ENCODE measurements at places on chromosomes 12 and 14.
A peak's percentile ranks its signal among the peaks of the same experiment; 100 is the strongest.

- DNase-seq, result peak; percentile 8
Measured at GRCh38 chr12:98644433-98644711, 216 bp downstream of the IKBIP start.

GRCh38 chr12:118136559-118137003 lies 657 bp downstream of the PEBP1 start:
- no peak for DNase-seq

DNA sequence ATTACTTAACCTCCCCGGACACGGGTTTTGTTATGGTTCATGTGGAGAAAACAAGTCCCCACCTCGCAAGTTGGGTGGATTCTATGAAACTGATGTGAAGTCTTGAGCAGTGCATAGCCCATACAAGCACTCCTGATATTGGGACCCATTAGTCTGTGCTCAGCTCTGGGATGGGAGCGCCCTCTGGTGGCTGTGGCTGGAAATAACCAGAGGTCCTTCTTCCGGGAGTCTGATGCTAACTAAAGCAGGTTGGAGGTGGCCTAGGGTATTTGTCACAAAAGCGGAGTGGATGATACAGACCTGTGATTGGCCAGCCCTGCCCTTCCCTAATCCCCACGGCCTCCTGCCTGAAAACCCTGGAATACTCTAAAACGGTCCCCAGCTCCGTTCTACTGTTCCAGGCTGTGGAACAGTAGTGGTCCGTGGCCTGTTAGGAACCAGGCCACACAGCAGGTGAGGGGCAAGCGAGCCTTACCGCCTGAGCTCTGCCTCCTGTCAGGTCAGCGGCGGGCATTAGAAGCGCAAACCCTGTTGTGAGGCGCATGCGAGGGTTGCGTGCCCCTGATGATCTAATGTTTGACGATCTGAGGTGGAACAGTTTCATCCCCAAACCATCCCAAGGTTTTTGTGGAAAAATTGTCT lies 6.4 kb downstream of the SLC48A1 start:
- peak; percentile 87 for DNase-seq

GRCh38 chr12:45978108-45978507 lies 12.3 kb downstream of the SCAF11 start:
- DNase-seq, result no peak

- DNase-seq, result no peak
Measured at GRCh38 chr12:53100466-53101151, 2.7 kb upstream of the SOAT2 start.

DNA sequence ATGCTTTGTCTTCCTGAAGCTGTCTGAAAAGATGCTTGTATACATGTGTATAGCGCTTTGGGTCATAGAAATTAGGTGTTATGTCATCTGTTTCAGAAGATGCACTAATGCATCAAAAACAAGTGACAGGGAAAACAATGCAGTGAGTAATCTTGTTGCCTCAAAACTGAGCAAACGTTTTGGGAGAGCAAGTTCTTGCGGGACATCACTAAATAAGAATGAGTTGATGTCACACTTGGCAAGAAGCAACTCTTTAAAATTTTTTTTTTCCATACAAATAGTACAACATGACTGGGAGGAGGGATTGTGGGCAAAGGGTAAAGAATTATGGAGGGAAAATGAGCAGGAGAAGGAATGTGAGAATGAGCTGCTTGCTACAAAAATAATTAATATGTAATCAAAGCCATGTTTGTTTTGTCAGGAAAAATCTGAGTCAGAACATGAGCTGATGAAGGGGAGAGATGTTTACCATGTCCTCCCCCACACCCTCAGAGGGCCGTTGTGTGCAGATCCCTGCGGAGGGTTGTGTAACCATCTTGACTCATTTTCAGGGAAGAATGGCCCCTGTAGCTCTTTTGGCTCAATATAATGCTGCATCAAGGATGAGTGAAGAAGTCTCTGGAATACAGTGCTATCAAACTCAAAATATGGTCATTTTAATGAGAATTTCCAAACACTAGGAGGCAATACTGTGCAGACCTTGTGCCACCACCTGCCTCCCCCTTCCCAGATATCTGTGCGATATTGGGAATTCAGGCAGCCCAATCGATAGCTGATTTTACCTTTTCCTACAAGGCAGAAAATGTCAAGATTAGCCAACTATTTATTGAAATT lies 41.4 kb downstream of the BORCS5 start:
- DNase-seq, result no peak

DNA sequence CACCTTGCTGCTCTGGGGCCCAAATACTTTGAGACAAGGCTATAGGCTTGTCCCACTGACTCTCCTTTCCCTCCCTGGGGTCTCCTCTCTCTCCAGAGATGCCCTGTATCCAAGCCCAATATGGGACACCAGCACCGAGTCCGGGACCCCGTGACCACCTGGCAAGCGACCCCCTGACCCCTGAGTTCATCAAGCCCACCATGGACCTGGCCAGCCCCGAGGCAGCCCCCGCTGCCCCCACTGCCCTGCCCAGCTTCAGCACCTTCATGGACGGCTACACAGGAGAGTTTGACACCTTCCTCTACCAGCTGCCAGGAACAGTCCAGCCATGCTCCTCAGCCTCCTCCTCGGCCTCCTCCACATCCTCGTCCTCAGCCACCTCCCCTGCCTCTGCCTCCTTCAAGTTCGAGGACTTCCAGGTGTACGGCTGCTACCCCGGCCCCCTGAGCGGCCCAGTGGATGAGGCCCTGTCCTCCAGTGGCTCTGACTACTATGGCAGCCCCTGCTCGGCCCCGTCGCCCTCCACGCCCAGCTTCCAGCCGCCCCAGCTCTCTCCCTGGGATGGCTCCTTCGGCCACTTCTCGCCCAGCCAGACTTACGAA lies 3.1 kb downstream of the NR4A1 start:
- DNase-seq, result no peak

GRCh38 chr12:56723352-56723751 lies 1.7 kb downstream of the NACA start:
- DNase-seq, result no peak

DNA sequence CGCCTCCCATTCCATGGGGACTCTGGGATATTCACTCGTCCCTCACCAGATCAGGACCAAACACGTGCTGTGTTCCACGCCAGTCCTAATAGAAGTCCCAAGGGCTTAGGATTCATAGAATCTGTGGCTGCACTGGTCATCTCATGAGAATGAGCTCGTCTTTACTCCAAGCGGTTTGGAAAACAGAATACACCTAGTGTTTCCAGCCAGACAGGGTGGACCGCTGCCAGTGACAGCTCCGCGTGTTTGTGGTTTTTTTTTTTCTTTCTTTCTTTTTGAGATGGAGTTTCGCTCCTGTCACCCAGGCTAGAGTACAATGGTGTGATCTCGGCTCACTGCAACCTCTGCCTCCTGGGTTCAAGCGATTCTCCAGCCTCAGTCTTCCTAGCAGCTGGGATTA lies 75.1 kb downstream of the GLT1D1 start:
- no peak for DNase-seq

DNA sequence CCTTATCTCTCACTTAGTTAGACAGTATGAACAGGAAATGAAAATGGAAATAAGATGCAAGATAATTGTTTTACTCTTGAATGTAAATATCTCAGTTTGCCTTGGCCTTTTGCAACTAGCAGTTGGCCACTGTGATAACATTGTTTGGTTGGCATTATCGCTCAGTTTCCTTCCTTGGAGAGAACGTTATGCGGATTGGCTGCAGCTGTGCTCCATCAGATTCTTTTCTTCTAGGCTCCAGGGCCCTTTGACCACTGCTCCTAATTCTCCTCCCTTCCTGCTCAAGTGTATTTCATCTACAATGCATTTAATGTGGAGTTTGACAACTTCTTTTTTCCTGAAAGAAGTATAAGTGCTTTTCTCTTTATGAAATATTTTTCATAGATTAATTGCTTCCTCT lies 284.2 kb downstream of the ADAMTS20 start:
- no peak for DNase-seq

GRCh38 chr14:90857866-90858265 lies 41.6 kb upstream of the TTC7B start:
- no peak for DNase-seq

- DNase-seq, result no peak
Measured at GRCh38 chr12:27274706-27275105, 30.6 kb downstream of the STK38L start.

- no peak for DNase-seq
Measured at GRCh38 chr12:117646520-117646919, 285.1 kb upstream of the NOS1 start.

DNA sequence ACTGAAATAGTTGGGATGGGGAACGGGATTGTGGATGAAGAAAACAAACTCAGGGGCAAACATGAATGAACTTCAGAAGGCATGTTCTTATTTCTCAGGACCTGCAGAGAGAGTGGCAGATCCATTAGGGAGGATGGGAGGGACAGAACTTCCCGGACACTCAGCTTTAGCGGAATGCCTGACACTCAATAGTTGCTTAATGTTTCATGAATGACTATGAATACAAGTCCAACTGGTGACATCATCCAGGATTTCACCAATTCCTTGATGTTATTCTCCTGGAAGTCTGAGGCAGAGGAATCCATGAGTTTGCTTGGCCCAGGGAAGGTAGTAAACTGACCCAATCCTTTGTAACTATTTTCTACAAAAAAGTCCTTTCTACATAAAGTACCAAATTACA lies 37.8 kb upstream of the LRRC10 start:
- DNase-seq, result no peak

All from CD8-positive, alpha-beta T cell (primary cell).